ENCODE measurements at places on chromosomes 5 and 9.

DNA sequence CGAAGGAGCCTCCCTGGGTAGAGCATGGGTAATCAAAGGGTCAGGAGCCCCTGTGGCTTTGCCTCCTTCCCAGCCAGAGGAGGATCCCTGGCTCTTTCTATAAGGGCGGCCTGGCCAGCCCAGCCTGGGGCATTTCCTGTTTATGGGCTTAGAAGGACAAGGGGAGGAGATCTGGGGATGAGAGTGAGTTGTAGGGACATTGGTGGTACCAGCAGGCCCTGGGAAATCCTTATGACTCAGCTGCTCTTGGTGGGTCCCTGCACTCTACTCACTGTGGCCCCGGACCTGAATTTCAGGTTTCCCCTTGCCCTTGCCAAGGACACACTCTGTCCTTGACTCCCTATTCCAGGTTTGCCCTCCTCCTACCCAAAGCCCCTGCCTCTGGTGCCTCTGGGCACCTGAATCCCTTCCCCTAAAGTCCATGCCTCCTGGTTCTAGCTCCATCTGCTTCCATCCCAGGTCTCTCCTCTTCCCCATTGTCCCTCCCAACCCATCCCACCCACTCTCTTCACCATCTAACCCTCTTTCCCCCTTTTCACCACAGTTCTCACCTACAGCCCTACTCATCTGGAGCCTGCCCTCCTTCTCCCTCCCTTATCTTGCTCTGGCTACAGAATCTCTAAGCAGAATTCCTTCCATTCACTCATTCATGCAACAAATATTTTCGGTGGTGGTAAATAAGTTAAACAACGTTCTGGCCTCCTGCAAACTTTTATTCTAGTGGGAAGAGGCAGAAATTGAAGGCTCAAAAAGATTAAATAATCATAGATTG, 34.9 kb downstream of the PCDH1 start:
- no peak for DNase-seq

GRCh38 chr5:143539742-143540141, 136.3 kb upstream of the NR3C1 start:
- no peak for DNase-seq

DNA sequence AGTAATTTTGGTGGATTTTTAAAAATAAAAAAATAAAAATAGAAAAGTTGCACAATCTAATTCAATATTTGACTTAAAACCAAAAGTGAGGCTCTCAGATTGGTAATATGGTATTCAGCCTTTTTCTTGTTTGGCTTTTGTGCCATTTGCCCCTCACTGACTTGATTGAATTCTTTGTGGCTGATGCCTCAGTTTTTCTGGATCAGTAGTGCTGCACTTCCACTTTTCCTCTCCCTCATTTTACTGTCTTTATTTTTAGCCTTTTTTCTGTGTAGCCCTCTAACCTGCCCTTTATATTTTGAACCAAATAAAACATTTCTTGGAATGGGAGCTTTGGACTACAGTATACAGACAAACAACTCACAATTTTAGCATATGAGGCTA, 3.8 kb upstream of the MSMP start:
- DNase-seq, result no peak

DNA sequence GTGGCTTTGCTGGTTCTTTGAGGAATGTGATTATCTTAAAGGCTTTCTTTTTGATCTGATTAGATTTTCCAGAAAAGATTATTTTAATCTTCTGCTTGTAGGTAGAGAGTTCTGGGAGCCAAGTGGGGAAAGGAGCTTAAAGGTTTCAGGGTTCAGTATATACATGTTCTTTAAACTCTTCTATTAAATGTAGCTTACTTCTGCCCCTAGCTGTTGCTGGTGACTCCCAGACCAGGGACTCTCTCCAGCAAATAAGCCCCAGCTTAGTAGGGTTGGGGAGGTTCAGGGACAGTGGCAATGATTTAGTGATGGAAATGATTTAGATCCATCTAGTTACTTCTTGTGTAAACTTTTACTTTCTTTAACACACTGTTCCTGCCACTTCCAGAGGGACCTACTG, 72.2 kb downstream of the SLC12A2 start:
- no peak for DNase-seq

DNA sequence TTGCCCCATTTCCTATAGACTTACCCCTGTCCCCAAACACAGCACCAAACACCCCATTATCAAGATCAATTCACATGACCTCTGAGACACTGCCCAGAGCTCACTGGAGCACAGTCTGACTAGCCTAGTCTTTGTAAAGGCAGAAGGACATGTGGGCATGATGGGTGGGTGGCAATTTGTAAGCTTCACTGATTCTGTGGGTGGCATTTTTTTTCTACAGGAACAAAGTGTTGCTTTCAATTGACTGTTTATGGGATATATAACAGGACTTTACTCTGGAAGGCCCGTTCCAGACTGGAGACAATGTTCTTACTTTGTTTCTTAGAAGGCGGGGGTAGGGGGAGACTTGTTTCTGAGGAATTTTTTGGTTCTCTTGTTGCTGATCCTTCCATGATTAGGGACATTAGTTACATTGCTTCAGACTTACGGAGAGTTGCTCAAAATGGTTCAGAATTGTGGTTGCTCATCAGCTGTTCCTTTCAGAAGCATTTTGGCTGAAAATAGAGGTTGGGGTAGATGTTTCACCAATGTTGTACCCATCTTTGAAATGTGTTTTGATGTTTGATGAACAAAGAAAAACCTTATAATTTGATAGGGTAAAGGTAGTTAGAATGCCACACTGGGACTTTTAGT, 20.2 kb downstream of the NNT start:
- no peak for DNase-seq

DNA sequence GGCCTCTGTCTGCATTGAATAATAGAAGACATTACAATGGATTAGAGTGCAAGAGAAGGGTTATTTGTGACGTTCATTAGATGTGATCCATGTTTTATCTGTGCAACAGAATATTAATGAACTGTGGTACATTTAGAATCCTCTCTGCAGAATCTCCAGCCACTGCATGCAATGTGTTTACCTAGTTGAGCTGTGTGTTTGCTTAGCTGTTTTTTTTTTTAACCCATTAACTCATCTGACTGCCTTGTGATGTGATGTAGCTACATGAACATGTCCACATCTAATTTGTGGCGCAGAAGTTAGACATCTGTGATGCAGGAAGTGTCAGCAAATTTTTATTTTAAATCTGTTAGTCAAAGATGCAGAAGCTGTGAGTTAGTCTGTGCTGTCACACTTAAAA, 236.9 kb downstream of the CD180 start:
- no peak for DNase-seq

- DNase-seq, result no peak
These were observed 36.2 kb downstream of the SPOCK1 start for GRCh38 chr5:137462816-137463520.

- DNase-seq, result no peak
These were observed 5.5 kb downstream of the FOXB2 start for GRCh38 chr9:77024776-77025545.

DNA sequence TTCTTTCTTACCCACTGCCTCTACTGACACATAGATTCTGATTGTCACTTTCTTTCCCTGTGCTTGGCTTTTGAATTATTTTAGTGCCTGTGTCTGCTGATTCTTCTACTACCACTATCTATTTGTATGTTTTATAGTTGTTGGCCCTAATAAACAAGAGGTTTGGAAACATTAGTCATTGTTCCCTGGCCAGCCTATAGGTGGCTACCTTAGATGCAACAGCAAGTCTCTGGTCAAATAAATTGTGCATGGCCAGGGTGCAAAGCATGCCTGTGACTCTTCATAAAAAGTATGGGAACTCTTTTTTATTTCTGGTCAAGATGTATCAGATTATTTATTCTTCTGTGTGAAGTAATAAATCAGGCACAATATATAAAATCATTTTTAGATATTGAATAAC, 124.4 kb downstream of the PLK2 start:
- no peak for DNase-seq

- no peak for DNase-seq
These were observed 15.5 kb upstream of the SLC36A3 start for GRCh38 chr5:151318850-151319732.

DNA sequence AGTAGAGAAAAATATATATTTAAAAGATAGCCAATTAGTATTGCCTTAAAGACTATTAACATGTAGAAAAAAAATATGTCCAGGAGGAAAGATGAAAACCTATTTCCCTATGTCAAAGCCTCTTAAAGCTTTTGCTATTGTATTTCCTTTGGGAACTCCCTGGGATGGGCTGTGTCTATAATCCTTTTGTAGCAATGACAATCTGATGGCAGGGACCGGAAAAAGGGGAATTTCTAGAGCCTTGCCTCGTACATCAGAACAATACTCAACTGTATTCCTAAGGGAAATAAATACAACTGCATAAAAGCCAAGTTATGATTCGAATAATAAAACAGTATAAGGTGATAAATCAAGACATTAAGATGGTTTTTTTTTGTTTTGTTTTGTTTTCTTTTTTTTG, 257.3 kb downstream of the MLLT3 start:
- DNase-seq, result no peak

- DNase-seq, result no peak
These were observed 140.9 kb upstream of the GAS1 start for GRCh38 chr9:87088192-87088591.

GRCh38 chr5:134177369-134178095, 782 bp upstream of the SKP1 start:
- no peak for DNase-seq

DNA sequence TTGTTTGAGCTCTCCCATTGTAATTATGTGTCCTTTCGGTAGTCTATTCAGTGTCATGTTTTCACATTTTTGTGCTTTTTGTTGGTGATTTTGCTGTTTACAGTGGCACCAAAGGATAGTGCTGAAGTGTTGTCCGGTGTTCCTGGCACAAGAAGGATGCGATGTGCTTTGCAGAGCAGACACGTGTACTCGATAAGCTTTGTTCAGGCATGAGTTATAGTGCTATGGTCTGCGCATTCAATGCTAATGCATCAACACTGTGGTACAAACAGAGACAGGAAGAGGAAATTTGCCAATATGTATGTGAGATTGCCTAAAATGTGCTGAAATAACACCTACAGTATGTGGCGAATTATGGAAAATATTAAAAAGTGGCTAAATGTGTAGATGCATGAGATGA, 913.4 kb upstream of the ACO1 start:
- DNase-seq, result no peak

DNA sequence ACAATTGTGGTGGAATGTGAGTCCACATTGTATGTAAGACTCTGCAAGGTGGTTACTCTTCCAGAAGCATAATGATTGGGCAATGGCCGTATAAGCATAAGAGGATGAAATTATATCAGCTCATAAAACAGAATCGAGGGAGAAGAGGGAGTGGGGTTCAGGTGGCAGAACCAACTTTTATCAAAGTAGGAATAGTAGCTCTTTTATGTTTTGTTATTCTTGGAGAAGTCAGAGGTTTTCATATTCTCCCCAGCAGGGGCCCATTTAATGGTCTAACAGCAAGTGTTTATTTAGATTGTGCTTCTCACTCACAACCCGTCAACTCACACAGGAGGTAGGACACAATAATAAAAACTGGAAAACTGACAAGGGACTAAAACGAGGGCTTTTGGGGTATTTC, 291.3 kb upstream of the CD180 start:
- no peak for DNase-seq

Measured in HFF-Myc (cell line).